ENCODE measurements at places on chromosomes 7 and 10. TPM values are rescaled to one million over a fixed set of nuclear protein-coding genes. Genes with fewer than 3 reads are reported as not detected.

The CDK14 gene
- total RNA-seq = 0.19 TPM

The PNLIPRP1 gene
- not detected for total RNA-seq

The DGKB gene
- not detected for total RNA-seq

The SCIN gene
- not detected for total RNA-seq

The CACNB2 gene
- total RNA-seq = not detected

The RAPGEF5 gene
- 0.72 TPM for total RNA-seq

The SPDYE16 gene
- 0.25 TPM for total RNA-seq

The TRIM74 gene
- 2.2 TPM for total RNA-seq

The CCAR1 gene
- total RNA-seq = 70.8 TPM

The GIMAP6 gene
- 10.5 TPM for total RNA-seq

The CCDC172 gene
- not detected for total RNA-seq

The GJD4 gene
- not detected for total RNA-seq

The ITIH5 gene
- total RNA-seq = not detected

The GFRA1 gene
- not detected for total RNA-seq

The PARD3 gene
- 0.35 TPM for total RNA-seq

All from CD8-positive, alpha-beta T cell (primary cell).